ENCODE measurements at places on chromosomes 3 and 15.
A peak's percentile ranks its signal among the peaks of the same experiment; 100 is the strongest.

DNA sequence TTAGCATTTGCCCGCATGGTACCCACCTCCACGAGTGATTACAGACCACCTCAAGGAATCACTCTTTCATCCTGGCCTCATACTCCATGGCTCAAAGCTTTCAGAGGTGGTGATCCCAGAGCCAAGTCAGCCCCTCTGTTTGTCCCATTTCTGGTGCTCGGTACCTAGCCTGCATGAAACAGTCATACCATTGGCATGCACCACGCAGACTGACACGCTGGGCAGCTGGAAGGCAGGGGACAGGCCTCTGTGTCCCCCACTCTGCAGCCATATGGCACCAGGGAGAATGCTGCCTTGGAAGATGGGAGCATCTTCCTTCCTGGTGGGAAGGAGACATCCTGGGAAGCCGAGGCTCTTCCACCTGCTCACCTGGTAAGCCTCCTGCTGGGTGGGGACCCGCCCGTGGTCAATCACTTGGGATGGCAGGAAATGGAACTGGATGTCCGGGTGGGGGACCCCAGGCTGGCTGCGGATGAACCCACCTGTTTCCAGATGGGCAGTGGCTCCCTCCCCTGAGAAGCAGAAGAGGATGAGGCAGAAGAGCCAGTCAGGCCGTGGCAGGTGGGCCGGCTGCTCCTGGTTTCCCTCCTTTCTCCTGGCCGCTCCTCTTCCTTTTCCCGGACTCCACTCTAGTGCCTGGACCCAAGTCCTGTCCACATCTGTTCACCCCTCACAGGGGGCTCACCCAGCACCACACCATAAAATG, 26.9 kb downstream of the CHDH start:
- DNase-seq: no peak

DNA sequence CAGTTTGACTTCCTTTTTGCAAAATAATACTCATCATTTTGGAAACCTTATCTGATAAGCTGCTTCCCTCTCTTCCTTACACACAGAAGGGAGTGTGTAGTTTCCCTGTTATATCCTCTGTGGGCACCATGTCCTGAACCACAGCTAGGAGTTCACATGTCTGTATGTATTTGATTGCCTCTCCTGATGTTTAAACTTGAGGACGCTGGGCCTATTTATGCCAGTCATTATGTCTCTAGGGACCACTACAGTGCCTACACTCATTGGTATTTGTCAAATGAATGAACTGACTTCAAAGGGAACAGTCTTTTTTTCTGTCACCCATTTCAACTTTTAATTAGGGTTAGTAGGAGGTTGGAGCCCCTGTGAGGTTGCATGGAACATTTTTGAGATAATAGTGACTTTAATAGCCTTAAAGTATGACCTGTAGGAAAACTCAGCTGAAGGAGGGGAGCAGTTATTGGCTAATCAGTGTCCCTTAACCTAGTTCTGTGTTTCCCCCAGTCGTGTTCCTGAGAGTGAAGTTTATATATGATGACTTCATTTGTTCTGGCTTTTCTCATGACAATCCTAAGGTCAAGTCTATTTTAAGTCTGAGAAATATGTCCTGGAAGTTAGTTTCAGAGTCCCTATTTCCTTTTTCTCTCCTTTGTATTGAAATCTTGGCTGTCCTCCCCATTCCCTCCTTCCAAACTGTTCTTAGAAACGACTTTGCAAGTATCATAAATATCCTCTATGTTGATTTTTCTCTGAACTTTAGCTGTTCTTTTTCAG, 28.9 kb downstream of the PDE8A start:
- DNase-seq: no peak

DNA sequence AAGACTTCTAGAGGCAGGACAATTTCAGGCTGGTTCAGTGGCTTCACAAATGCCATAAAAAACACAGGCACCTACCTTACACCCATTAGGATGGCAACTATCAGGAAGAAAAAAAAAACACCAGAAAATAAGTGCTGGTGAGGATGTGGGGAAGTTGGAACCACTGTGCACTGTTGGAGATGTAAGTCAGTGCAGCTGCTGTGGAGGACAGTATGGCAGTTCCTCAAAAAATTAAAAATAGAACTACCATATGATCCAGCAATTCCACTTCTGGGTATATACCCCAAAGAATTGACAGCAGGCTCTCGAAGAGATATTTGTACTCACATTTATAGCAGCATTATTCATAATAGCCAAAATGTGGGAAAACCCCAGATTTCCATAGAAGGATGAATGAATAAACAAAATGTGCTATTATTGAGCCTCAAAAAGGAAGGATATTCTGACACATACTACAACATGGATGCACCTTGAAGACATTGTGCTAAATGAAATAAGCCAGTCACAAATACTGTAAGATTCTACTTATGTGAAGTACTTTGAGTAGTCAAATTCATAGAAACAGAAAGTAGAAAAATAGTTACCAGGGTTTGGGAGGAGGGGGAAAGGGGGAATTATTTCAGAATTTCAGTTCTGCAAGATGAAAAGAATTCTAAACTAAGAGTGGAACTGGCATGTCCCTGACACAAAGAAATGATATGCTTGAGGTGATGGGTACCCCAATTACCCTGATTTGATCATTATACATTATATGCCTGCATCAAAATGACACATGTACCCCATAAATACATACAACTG, 40.9 kb downstream of the NR1D2 start:
- no peak for DNase-seq

DNA sequence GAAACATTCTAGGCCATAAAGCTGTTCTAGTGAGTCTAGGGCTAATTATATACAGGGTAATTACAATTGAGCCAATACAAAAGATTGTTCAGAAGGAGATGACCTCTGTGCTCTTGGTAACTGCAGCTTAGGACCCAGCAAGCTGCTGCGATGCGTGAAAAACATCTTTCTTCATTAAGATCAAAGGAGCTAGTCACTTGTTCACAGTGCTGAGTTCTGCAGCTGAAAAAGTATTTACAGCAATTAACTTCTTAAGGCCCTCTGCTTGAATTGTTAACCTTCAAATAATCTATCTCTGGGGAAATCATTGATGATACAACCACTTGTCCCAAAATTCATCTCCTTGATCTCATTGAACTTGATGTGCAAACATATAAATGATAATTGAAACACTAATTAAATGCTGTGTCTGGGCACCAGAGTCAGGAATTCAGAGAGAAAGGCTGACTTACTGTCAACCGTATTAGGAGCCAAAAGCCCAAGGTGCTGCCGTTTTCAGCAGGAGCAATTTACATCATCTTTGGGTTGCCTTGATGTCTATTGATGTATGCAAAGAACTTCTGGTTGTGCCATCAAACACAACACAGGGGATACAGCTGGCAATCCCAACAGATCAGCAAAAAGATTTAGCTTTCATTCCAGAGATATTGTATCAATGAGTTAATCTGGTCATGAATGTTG, 213.0 kb downstream of the NECTIN3 start:
- DNase-seq: no peak

GRCh38 chr3:189849262-189849661, 218.1 kb downstream of the TP63 start:
- no peak for DNase-seq

DNA sequence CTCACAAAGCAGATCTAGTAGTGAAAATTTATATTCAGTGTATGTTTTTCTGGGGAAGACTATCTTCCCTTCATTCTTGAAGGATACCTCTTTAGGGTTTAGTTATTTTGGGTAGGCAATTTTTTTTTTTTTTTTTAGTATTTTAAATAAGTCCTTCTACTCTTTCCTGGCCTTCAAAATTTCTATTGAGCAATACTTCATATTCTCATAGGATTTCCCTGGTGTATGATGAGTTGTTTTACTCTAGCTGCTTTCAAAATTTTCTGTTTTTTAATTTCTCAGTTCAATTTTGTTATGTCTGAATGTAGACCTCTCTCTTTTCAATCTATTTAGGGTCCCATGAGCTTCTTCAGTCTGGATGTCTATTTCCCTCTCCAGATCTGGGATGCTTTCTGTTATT, 74.3 kb upstream of the PLSCR4 start:
- DNase-seq: no peak

GRCh38 chr15:60054472-60054871, 50.4 kb downstream of the FOXB1 start:
- DNase-seq: no peak

GRCh38 chr3:11059090-11059798, 66.7 kb downstream of the SLC6A1 start:
- peak; percentile 9 for DNase-seq

DNA sequence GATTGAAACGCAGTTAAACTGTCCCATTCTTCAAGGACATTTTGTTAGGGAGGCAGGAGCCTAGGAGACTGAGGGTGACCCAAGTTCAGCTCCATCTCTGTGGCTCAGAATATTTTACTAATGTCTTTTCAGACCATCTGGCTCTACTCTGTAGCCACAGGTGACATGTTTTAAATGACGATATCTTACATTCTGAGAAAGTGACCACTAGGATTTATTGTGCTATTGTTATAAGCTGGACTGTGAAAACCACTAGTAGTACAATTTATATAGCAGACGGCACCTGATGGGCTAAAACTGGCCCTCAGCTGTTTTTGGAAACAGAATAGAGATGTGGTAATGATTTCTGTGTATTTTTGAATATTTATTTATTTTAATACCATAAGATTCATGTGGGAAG, 55.5 kb downstream of the MCF2L2 start:
- DNase-seq: no peak

DNA sequence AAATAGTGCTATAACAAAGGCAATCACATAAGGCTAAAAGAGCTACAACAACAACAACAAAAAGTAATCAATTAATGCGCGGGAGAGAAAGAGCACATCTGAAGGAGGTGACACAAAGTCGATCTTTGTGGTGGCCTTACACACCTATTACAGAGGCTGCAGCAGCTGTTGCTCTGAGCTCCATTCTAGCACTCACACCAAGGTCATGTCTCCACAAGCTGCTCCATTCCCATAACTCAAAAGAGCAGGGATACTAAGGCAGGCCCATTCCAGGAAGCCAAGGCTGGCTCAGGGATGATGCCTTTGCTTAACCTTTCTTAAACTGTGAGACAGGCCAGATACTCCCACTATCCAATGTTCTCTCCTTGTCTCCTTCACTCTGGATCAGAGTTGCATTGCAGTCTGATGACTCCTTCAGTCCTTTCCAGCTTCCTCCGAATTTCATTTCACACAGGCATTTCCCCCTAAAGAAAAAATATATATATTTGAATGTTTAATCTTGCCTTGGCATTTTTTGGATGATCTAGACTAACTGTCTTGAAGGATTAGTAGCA, 52.7 kb downstream of the SNTN start:
- no peak for DNase-seq

- peak; percentile 27 for DNase-seq
Observed at GRCh38 chr15:44788748-44789147, 52.4 kb downstream of the TRIM69 start.

DNA sequence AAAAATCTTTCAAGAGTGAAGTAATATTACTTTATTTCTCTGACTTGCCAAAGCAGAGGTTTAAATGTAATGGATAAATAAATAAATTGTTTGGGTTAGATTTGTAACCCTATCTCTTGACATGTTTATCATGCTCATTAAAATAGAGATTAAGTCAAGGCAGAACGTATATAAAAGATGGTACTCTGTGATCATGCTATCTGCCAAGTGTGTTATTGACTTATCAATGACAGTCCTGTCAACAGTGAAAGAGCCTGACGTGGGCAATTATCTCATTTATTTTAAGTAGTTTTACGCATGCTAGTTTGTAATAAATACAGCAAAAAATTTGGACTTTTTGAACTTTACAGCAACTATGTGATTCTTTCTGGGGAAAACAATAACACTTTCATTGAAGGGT, 43.7 kb downstream of the PROS1 start:
- DNase-seq: no peak

DNA sequence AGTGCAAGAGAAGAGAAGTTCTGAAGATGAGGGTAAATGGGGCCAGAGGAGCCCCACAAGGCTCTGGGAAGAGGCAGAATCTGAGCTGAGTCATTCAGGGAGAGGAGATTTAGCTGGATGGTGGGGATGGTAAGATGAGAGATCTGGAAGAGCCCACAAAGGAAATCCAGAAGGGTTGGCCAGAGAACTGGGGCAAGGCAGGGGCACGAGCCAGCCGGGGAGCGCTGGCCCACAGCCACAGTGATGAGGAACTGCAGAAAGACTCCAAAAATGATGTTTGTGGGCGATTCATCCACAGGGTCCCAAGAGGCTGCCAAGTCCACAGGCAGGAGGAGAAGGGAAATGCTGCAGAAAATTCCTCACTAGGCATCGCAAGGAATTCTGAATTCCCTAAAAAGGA, 75.9 kb upstream of the ATP2B2 start:
- no peak for DNase-seq

- no peak for DNase-seq
Observed at GRCh38 chr3:104437891-104438290, 928.8 kb upstream of the ALCAM start.

DNA sequence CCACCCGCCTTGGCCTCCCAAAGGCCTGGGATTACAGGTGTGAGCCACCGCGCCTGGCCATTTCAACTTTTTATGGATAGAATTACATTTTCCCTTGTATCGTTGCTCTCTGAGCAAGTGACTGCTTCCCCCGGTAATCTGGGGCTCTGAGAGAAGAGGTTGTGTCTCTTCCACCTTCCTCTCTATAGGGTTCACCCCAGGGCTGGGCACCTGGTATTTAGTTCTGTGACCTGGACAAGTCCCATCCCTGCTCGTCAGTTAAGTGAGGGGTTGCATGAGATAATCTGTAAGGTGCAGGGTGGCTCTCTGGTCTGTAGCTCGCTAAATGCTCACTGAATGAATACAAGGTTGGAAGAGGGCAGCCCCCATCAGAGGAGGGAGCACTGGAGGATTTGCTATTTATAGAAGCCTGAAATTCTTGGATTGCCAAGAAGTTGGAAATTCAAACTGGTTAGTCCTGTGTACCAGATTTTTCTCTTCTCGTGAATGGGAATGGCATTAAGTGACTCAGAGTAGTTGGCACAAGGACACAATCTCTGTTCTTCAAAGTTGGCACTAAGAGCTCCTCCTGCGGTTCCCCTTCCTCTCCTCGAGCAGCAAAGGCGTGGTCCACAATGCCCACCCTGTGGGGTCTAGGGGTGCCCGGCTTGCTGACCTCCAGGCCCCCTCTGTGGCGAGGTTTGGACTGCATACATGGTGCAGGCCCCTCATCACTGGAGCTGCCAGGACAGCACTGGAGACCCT, 68.1 kb upstream of the DLG1 start:
- DNase-seq: no peak

- no peak for DNase-seq
Observed at GRCh38 chr15:99992611-99993231, 259.5 kb upstream of the LYSMD4 start.

DNA sequence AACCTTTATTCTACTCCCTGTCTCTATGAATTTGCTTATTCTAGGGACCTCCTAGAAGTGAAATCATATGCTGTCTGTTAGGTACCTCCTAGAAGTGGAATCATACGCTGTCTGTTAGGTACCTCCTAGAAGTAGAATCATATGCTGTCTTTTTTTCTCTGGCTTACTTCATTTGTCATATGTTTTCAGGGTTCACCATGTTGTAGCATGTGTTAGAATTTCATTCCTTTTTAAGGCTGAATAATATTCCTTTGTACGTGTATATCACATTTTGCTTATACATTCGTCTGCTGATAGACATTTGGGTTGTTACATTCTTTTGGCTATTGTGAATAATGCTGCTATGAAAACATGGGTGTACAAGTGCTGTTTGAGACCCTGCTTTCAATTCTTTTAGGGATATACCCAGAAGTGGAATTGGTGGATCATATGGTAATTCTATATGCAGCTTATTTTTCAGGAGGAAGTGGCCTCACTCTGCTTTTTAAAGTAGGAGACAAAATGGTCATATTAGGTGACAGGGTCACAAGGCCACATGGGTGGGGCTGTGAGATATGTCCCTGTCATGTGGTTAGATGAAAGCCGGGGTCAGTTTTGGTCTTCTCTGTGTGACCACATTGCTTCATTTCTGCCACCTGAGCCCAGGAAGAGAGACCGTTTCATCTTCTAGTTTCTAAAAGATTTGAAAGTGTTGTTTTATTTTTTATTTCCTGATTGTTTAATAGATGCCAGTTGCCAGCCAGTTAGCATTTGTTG, 76.7 kb downstream of the FLNB start:
- no peak for DNase-seq
